ENCODE measurements at places on chromosomes 12 and 14. TPM values are rescaled to one million over a fixed set of nuclear protein-coding genes. Genes with fewer than 3 reads are reported as not detected.

- no peaks in the 10 kb centered on the region for H3K4me1 ChIP-seq
- H3K4me3 ChIP-seq = no peak overlapping the region
- H3K36me3 ChIP-seq = no peaks in the 10 kb centered on the region
- H3K27me3 ChIP-seq = no peaks in the 10 kb centered on the region
These were observed 26.0 kb downstream of the DDHD1 start for GRCh38 chr14:53127151-53127550.

DNA sequence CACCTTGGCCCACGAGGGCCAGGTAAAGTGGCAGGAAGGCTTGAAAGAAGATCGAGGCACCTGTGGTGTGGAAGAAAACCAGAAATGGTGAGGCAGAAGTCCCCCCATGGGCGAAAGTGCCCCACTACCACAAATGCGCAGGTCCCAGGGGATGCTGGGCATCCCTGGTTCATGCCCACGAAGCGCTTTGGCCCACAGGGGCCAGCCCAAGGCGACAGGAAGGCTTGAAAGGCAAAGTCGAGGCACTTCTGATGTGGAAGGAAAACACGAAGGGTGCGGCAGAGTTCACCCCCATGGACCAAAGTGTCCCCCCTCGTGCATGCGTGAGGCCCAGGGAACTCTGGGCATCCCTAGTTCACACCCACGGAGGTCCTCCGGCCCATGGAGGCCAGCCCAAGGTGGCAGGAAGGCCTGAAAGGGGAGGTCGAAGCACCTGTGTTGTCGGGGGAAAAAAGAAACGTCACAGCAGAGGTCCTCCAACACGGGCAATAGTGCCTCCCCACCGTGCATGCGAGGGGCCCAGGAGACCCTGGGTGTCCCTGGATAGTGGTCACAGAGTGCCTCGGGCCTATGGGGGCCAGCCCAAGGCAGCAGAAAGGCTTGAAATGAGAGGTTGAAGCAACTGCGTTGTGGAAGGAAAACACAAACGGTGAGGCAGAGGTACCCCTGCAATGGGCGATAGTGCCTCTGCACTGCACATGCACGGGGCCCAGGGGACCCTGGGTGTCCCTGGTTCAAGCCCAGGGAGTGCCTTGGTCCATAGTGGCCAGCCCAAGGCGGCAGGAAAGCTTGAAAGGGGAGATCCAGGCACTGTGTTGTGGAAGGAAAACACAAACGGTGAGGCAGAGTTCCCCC, 373.9 kb downstream of the ALG10 start:
- H3K4me1 ChIP-seq = no peaks in the 10 kb centered on the region
- no peak for DNase-seq
- no peak overlapping the region for H3K4me3 ChIP-seq
- H3K27ac ChIP-seq = no peak overlapping the region
- no peaks in the 10 kb centered on the region for H3K36me3 ChIP-seq

DNA sequence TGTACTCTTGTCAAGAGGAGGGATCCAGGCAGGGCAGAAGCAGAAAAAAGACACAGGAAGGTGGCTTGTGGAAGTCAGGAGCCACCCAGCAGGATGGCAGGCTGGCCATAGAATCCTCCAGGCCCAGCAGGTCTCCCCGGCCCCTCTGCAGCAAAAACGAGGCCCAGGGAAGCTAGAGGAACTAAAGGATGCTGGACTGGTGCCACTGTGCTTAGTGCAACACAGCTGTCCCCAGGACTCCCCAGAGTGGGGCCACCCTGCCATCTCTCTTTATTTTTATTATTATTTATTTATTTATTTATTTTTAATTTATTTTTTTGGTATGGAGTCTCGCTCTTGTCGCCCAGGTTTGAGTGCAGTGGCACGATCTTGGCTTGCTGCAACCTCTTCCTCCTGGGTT, 54.1 kb downstream of the PITPNM2 start:
- peak overlapping the region; percentile 86 for H3K27ac ChIP-seq
- no peaks in the 10 kb centered on the region for H3K36me3 ChIP-seq
- no peak for DNase-seq
- H3K4me1 ChIP-seq = peaks cover 72% of the 10 kb centered on the region
- H3K27me3 ChIP-seq = no peaks in the 10 kb centered on the region

- no peak overlapping the region for H3K27ac ChIP-seq
- DNase-seq = no peak
- no peaks in the 10 kb centered on the region for H3K27me3 ChIP-seq
- H3K4me1 ChIP-seq = no peaks in the 10 kb centered on the region
These were observed 6.9 kb upstream of the CMKLR1 start for GRCh38 chr12:108345716-108346633.

GRCh38 chr12:107803092-107803491, 28.6 kb downstream of the ASCL4 start:
- peaks cover 2% of the 10 kb centered on the region for H3K27me3 ChIP-seq
- H3K4me3 ChIP-seq = no peak overlapping the region
- H3K36me3 ChIP-seq = no peaks in the 10 kb centered on the region
- H3K27ac ChIP-seq = no peak overlapping the region

Gene CLEC7A
- total RNA-seq = not detected

GRCh38 chr12:27542628-27543027, 18.6 kb downstream of the PPFIBP1 start:
- peak; percentile 90 for DNase-seq
- H3K27ac ChIP-seq = no peak overlapping the region
- H3K4me3 ChIP-seq = no peak overlapping the region
- H3K27me3 ChIP-seq = no peaks in the 10 kb centered on the region
- H3K36me3 ChIP-seq = no peaks in the 10 kb centered on the region
- peaks cover 13% of the 10 kb centered on the region for H3K4me1 ChIP-seq

GRCh38 chr12:113245695-113246477, 24.6 kb downstream of the TPCN1 start:
- H3K27me3 ChIP-seq = no peaks in the 10 kb centered on the region
- no peaks in the 10 kb centered on the region for H3K4me1 ChIP-seq
- DNase-seq = peak; percentile 92
- H3K27ac ChIP-seq = no peak overlapping the region

Gene ANKRD52
- 18.0 TPM for total RNA-seq

GRCh38 chr14:68208218-68208617, 388.6 kb downstream of the RAD51B start:
- no peak overlapping the region for H3K4me3 ChIP-seq
- H3K4me1 ChIP-seq = peaks cover 5% of the 10 kb centered on the region
- no peak for DNase-seq
